ENCODE measurements at places on chromosomes 13 and 19. TPM values are rescaled to one million over a fixed set of nuclear protein-coding genes. Genes with fewer than 3 reads are reported as not detected.

- H3K27ac ChIP-seq: no peak overlapping the region
- H3K36me3 ChIP-seq: no peaks in the 10 kb centered on the region
- no peaks in the 10 kb centered on the region for H3K27me3 ChIP-seq
- no peak overlapping the region for H3K4me3 ChIP-seq
Observed at GRCh38 chr13:76792731-76793347, 93.4 kb downstream of the KCTD12 start.

DNA sequence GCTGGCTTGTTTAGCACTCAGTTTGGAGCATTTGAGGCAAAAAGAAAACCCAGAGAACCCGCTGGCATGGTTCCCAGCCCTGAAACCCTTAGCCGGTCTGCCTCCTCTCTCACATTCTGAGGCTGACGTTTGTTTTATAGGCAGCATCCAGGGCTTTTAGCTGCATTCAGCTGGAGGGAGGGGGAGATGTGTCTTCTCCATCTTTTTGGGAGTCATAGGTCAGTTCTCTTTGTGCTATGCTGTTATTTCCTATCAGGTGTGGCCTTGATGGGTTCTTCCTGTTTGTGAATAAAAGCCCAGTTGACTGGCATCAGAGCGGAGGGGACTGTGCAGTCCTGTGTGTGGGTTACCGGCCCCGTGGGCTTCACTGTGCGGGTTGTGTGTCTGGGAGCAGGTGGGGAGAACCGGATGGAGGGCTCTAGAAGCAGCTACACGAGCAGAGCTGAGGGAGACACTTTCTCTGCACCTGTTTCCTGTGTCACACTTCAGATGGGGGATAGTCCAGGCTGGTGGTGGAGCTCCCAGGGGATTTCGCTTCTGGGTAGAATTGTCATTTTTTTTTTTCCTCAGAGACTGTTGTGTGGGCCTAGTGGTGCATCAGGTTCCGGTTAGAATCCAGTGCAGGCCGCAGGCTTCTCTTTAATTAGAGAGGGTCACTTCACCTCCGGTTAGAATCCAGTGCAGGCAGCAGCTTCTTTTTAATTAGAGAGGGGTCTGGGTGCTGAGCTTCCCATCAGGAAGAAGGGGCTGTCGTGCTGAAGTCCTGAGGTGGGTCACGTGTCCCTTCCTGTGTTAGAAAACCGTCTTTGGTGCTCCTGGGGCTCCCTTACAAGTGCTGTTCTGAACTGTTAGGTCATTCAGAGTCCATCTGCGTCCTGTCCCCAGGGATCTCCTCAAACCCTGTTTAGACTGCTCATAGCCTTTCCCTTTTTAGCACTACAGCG lies 69.6 kb downstream of the ARHGEF7 start:
- no peaks in the 10 kb centered on the region for H3K27me3 ChIP-seq
- no peaks in the 10 kb centered on the region for H3K36me3 ChIP-seq
- peaks cover 87% of the 10 kb centered on the region for H3K4me1 ChIP-seq
- H3K4me3 ChIP-seq: peak overlapping the region; percentile 63
- DNase-seq: no peak
- peak overlapping the region; percentile 88 for H3K27ac ChIP-seq

GRCh38 chr19:38831142-38831605 lies 420 bp downstream of the ECH1 start:
- H3K4me1 ChIP-seq: peaks cover 43% of the 10 kb centered on the region
- peak overlapping the region; percentile 91 for H3K27ac ChIP-seq
- peak; percentile 34 for DNase-seq
- H3K36me3 ChIP-seq: peaks cover 7% of the 10 kb centered on the region

DNA sequence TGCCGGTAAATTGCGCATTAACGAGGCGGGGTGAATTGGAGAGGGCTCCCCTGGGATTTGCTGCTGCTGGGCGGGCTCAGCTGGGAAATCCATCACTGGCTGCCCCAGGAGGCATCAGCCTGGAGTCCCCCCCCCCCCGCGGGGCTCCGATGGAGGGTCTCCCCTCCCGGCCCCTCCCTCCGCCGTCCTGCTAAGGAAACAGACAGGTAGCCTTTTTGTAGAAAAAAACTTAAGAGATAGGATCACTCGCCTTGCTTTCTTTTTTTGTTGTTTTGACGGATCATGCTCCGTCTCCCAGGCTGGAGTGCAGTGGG lies 6.8 kb downstream of the TLE6 start:
- H3K27ac ChIP-seq: peak overlapping the region; percentile 98
- peaks cover 29% of the 10 kb centered on the region for H3K4me1 ChIP-seq
- no peaks in the 10 kb centered on the region for H3K27me3 ChIP-seq
- no peak for DNase-seq
- peak overlapping the region; percentile 70 for H3K4me3 ChIP-seq

GRCh38 chr13:48738311-48738710 lies 84.6 kb downstream of the CYSLTR2 start:
- no peak overlapping the region for H3K27ac ChIP-seq
- no peaks in the 10 kb centered on the region for H3K27me3 ChIP-seq
- no peaks in the 10 kb centered on the region for H3K4me1 ChIP-seq
- DNase-seq: no peak
- H3K4me3 ChIP-seq: no peak overlapping the region

- H3K4me3 ChIP-seq: peak overlapping the region; percentile 63
- no peaks in the 10 kb centered on the region for H3K4me1 ChIP-seq
- H3K27ac ChIP-seq: no peak overlapping the region
Observed at GRCh38 chr19:14056741-14057356, 5.0 kb downstream of the PALM3 start.

DNA sequence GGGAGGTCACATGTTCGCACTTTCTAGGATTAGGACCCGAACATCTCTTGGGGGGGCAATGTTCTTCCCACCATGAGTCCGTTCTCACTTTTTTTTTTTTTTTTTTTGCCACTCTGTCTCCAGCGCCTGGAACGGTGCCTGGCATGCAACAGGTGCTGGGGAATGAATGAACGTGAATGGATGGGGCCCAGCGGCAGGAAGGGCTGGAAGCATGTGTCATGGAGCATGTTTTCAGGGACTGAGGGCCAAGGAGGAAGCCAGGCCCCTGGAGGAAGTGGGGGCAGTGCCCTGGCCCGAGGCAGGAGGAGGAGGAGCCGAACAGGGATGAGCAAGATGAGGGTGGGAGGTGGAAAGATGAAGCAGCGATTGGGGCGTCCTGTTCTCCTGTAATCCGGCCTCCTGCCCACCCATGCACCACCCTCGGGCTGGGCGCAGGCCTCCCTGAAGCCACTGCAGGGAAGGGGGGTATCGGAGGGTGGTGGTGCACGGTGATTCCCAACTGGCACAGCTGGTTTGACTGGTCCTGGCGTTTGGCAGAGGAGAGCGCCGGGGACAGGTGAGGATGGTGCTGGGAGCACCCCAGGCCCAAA lies 8.8 kb upstream of the SULT2B1 start:
- no peak overlapping the region for H3K27ac ChIP-seq
- H3K36me3 ChIP-seq: no peaks in the 10 kb centered on the region
- H3K4me3 ChIP-seq: no peak overlapping the region
- DNase-seq: no peak
- H3K27me3 ChIP-seq: no peaks in the 10 kb centered on the region

DNA sequence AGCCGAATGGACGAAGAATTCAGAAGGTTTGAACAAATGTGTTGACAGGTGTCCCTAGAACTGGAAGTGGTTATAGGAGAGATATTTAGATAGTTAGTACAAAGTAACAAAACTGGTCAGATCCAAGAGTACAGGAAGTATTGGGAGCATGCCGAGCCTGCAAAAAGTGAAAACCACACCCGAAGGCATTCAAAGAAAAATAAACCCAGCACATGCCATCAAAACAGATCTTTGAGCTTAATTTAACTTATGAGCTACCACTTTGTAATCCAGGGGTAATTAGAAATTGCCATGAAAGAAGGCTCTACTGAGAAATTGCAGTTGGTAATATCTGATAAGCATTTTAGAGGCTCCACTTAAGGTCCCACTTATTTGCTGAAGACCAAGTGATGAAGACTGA lies 214.2 kb downstream of the DNAJC15 start:
- H3K4me3 ChIP-seq: no peak overlapping the region
- H3K27me3 ChIP-seq: no peaks in the 10 kb centered on the region
- no peak for DNase-seq
- no peaks in the 10 kb centered on the region for H3K36me3 ChIP-seq

DNA sequence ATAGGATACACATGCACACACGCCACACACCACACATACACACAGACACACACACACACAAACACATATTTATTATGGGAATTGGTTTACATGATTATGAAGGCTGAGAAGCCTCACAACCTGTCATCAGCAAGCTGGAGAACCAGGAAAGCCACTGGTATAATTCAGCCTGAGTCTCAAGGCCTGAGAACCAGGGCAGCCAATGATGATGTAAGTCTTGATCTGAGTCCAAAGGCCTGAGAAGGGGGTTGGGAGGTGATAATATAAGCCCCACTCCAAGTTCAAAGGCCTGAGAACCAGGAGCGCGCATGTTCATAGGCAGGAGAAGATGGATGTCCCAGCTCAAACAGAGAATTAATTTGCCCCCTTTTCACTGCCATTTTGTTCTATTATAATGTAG lies 18.7 kb upstream of the SOX21 start:
- no peaks in the 10 kb centered on the region for H3K27me3 ChIP-seq
- no peak overlapping the region for H3K4me3 ChIP-seq
- H3K4me1 ChIP-seq: no peaks in the 10 kb centered on the region
- H3K27ac ChIP-seq: no peak overlapping the region
- H3K36me3 ChIP-seq: no peaks in the 10 kb centered on the region

DNA sequence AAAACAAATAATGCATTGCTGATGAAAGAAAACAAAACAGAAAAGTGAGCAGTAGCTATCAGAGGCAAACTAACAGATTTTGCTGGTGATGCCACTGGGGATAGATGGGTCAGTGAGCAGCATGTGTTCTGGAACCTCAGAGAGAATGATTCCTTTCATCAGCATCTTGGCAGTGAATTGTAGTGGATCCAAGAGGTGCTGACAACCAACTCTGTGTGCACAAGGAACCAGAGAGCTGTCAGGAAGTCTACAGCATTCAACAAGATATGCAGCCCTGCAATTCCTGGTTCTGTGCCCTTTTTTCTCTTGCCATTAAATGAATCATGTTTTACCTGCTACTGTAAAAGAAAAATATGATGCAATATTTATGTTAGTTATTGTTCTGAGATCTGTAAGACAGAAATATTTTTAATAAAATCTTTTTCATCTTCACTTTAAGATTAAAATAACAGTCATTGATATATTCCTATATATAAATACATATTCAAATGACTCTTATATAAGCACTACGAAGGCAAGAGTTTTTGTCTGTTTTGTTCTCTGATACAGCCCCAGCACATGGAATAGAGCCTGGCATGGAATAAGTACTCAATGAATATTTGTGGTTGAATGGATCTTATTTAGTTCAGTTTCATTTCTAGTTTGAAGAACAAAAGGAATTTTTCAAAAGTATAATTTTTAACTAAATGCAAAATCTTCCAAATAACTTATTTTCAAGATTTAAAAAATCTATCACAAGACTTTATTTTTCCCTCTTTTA lies 80.8 kb downstream of the FREM2 start:
- H3K27ac ChIP-seq: no peak overlapping the region
- no peaks in the 10 kb centered on the region for H3K4me1 ChIP-seq
- H3K27me3 ChIP-seq: no peaks in the 10 kb centered on the region

DNA sequence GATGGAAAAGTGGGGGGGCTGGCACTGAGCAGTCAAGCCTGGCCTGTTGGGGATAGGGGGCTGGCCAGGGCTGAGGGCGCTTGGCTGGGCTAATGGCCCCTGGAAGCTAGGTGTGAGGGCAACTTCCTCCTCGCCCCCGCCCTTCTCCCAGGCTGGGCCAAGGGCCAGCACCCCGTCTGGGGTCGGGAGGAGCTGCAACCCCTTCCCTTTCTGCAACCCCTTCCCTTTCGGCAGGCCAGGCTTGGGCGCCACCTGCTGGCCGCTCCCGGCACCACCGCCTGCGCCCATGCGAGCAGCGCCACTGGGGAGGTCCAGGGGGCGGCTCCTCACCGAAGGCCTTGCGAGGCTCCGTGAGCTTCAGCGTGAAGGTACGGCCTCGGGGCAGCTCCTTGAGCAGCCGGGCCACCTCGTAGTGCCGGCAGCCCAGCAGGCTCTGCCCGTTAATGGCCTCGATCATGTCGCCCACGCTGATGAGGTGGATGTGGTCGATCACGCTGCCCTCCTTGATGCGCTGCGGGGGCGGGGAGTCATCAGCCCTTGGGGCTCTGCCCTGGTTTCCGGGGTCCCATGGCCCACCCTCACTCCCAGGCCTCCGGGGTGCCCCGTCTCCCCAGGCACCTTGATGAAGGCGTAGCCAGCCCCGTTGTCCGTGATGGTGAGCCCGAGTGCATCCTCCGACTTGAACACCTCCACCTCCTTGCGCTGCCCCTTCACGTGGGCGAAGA lies 5.0 kb upstream of the PTGER1 start:
- H3K27me3 ChIP-seq: no peaks in the 10 kb centered on the region
- H3K36me3 ChIP-seq: peaks cover 18% of the 10 kb centered on the region
- H3K27ac ChIP-seq: no peak overlapping the region
- DNase-seq: no peak

- H3K4me3 ChIP-seq: no peak overlapping the region
- H3K36me3 ChIP-seq: no peaks in the 10 kb centered on the region
- no peak for DNase-seq
- no peaks in the 10 kb centered on the region for H3K27me3 ChIP-seq
- H3K27ac ChIP-seq: no peak overlapping the region
Observed at GRCh38 chr13:58566176-58566575, 934.6 kb downstream of the PCDH17 start.

RASL11A gene
- 81.6 TPM for total RNA-seq
